ENCODE measurements at places on chromosomes 12 and 14.

DNA sequence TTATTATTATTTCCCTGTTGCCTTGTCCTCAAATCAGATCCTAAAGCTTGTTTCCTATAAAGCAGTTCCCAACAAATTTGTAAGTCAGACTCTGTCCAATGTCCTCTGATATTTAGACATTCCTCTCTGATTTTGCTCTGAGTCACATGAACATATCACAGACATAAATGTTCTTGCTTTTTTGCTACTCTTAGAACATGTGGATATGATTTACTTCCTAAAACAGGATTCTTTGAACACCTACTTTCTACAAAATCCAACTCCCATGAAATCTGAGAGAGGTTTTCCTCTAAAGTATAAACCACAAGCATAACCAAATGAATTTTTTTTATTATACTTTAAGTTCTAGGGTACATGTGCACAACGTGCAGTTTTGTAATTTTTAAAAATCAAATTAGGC, 181.3 kb upstream of the SLC38A2 start:
- DNase-seq = no peak

GRCh38 chr14:101894365-101895081, 69.8 kb upstream of the DYNC1H1 start:
- DNase-seq = no peak

- no peak for DNase-seq
These were observed 121.9 kb upstream of the SLC35F4 start for GRCh38 chr14:57987596-57988300.

DNA sequence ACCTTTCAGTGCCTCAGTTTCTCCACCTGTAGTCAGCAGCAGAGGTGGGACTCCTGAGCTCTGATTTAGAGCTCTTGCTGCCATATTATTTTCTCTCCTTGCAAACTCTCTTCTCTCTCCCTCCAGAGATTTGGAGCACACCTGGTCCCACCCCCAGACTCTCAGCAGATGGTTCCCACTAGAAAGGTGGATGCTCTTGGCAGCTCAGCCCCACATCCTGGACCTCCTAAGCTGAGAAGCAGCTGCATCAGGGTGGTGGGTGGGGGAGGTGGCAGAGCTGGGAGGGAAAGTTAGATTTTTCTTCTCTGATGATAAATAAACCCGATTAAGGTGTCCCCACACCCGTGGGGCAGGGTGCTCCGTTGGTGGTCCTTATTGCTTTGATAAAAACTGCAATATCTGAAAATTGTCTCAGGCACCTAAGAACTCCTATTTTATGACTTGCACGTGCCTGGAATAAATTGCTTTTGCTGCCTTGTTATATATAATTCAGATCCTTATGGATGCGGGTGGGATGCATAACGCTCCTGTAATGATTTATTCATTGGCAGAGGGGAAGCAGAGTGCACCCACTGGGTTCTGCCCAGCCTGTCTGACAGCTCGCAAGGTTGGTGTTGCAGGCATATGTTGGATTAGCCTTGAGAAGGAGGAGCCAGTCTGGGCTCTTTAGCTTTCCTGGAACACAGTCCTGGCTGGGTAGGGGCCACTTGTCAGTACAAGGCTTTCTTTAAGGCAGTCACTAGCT, 214.2 kb downstream of the SUDS3 start:
- no peak for DNase-seq

- DNase-seq = no peak
These were observed 1.4 kb upstream of the SLC8A3 start for GRCh38 chr14:70190156-70190555.

DNA sequence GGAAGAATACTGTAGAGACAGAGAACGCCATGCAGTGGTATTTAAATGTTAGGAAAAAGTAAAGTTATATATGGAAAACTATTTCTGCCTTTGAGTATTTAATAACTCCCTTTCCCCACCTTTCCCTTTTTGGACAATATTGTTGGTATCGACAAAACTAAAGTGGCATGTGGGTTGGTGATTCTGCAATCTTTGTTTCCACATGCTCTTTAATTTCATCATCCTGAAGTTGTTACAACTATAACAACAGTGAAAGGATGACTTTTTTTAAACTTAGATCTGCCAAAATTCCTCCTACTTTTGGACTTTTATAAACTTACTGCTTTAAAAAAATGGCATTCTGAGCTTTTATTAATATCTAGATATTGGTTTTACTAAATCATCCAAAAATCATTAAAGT, 25.3 kb downstream of the TTC8 start:
- DNase-seq = no peak

- no peak for DNase-seq
These were observed 228.5 kb downstream of the ATP23 start for GRCh38 chr12:58169826-58170225.

DNA sequence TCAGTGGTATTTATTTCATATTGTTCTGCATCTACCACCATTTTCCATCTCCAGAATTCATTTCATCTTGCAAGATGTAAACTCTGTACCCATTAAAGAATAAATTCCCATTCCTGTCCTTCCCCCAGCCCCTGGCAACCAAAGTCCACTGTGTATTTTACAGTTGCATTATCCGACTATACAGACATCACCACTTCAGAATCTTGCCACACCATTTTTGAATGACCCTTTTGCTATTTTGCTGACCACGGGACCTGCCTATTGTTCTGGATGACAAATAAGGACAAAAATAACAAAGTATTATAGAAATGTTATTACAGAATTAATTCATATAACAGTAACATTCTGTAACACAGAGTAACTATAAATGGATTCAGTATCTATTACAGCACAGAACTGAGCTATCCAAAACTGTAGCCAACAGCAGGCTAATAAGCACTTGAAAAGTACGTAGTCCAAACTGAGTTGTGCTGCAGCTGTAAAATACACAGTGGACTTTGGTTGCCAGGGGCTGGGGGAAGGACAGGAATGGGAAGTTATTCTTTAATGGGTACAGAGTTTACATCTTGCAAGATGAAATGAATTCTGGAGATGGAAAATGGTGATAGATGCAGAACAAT, 61.3 kb downstream of the CDK17 start:
- no peak for DNase-seq

DNA sequence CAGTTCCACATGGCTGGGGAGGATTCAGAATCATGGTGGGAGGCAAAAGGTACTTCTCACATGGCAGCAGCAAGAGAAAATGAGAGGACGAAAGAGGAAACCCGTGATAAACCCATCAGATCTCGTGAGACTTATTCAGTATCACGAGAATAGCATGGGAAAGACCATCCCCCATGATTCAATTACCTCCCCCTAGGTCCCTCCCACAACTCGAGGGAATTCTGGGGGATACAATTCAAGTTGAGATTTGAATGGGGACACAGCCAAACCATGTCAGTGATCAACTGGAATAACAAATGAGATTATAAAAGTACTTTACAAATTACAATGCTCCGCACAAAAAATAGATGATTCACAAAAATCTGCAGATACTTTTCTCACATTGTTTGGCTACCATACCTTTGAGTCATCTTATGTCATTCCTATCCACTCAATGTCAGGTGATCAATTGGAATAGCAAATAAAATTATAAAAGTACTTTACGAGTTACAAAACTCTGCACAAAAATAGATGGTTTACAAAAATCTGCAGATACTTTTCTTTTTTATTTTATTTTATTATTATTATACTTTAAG, 338.9 kb downstream of the C12orf50 start:
- no peak for DNase-seq

- DNase-seq = no peak
These were observed 26.4 kb downstream of the APAF1 start for GRCh38 chr12:98671459-98671858.

GRCh38 chr14:65042731-65043372, 56.2 kb downstream of the FNTB start:
- DNase-seq = peak; percentile 27

Data from GM12892 (cell line).